T-cell (primary cell): ENCODE measurements at places on chromosomes 16 and 17. TPM values are rescaled to one million over a fixed set of nuclear protein-coding genes. Genes with fewer than 3 reads are reported as not detected.
A peak's percentile ranks its signal among the peaks of the same experiment; 100 is the strongest.

DNA sequence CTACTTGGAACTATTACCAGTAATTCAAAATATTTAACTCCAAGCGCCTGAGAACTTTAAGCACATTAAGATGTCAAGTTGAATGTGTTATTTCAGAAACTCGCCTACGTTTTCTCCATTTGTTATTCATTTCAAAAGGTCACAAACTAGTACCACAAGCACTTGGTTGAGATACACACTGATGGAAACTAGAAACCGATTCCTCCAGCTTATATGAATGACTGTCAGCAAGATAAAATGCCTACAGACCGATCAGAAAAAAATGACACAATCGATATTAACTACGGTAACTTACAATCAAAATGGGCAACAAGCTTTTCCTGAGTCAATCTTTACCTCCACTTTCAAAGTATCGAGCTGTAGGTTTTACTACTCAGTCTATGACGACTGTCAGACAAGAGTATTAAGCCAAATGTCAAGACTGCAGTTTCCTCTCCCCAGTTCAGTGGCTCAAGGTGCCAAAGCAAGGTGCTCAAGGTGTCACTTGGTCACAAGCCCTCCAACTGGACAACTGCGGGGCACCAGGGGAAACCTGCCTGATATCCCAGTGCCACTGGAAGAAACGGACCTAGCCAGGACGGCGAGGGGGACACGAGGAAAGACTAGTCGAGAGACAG, 678 bp downstream of the SRP68 start:
- no peaks in the 10 kb centered on the region for H3K36me3 ChIP-seq
- no peak for DNase-seq
- H3K4me1 ChIP-seq: peaks cover 53% of the 10 kb centered on the region
- H3K27ac ChIP-seq: peak overlapping the region; percentile 85

DNA sequence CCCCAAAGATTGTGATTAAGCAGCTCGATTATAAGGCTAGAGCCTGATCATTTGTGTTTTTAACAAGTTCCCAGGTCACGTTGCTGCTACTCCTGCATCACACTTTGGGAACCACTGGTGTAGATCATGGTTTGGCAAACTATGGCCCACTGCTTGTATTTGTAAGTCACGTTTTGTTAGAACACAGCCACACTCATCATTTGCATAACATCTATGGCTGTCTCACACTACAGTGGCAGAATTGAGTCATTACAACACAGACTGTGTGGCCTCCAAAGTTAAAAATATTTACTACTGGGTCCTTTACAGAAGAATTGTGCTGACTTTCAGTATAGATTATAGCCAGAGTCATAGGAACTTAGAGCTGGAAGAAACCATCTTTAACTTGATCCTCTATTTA, 515.3 kb upstream of the PSMD7 start:
- H3K36me3 ChIP-seq: no peaks in the 10 kb centered on the region
- H3K4me3 ChIP-seq: no peak overlapping the region
- no peaks in the 10 kb centered on the region for H3K27me3 ChIP-seq
- no peak overlapping the region for H3K27ac ChIP-seq

- no peaks in the 10 kb centered on the region for H3K4me1 ChIP-seq
- DNase-seq: no peak
- H3K27me3 ChIP-seq: no peaks in the 10 kb centered on the region
- no peak overlapping the region for H3K27ac ChIP-seq
These were observed 875.2 kb upstream of the EEF2KMT start for GRCh38 chr16:5972747-5973146.

- DNase-seq: no peak
- no peaks in the 10 kb centered on the region for H3K36me3 ChIP-seq
- no peak overlapping the region for H3K27ac ChIP-seq
- peaks cover 11% of the 10 kb centered on the region for H3K4me1 ChIP-seq
These were observed 388.0 kb downstream of the SEC14L1 start for GRCh38 chr17:77528516-77529327.

GRCh38 chr17:48753794-48754499, 25.4 kb upstream of the HOXB13 start:
- no peaks in the 10 kb centered on the region for H3K36me3 ChIP-seq
- no peak for DNase-seq
- H3K27me3 ChIP-seq: peaks cover 41% of the 10 kb centered on the region
- no peak overlapping the region for H3K27ac ChIP-seq

DNA sequence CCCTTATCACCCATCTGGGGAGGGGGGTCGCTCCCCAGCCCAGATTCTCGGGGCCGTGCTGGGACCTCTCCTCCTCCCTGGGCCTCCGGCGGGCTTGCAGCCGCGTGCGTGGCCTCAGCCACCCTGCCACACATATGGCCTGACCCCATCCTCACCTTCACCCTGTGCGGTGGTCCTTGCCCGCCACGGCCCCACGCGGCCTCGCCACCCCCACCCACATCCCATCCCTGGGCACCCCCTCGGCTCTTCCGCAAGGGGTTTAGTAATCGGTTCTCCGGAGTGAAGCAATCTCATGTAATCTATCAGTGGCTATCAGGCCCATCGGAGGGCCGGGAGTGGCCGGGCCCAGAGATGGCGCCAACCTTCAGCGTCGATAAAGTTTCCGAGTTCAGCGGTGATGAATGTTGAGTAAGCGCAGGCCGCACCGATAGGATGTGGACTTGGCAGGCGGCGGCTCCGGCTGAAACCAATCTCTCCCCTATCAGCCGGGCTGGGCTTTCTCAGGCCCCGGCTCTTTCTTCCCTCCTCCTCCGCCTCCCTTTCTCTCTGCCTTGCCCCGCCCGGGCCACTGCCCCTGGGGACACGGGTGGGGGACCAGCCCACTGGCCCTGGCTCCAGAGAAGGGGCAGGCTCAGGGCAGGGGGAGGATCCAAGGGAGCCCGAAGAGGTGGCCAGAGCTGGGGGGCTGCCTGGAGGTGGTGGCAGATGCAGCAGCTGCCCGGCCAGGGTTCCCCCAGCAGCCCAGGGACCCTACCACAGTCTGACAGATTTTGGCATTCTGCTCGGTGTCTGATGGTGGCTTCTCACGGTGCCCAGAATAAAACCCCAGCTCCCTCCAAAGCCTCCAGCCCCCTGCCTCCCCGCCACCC, 20.8 kb downstream of the ZFPM1 start:
- DNase-seq: no peak
- H3K36me3 ChIP-seq: no peaks in the 10 kb centered on the region
- no peaks in the 10 kb centered on the region for H3K27me3 ChIP-seq
- no peak overlapping the region for H3K27ac ChIP-seq
- H3K4me1 ChIP-seq: peaks cover 39% of the 10 kb centered on the region
- H3K4me3 ChIP-seq: no peak overlapping the region

Gene KCNG4
- total RNA-seq: not detected

Gene PPP1R27
- total RNA-seq: not detected

Gene ALOX12B
- total RNA-seq: not detected

Gene EPN3
- total RNA-seq: not detected

Gene TPSD1
- total RNA-seq: not detected

Gene ABI3
- total RNA-seq: 10.4 TPM

Gene CA7
- total RNA-seq: not detected
